ENCODE measurements at places on chromosomes 5 and 9.

DNA sequence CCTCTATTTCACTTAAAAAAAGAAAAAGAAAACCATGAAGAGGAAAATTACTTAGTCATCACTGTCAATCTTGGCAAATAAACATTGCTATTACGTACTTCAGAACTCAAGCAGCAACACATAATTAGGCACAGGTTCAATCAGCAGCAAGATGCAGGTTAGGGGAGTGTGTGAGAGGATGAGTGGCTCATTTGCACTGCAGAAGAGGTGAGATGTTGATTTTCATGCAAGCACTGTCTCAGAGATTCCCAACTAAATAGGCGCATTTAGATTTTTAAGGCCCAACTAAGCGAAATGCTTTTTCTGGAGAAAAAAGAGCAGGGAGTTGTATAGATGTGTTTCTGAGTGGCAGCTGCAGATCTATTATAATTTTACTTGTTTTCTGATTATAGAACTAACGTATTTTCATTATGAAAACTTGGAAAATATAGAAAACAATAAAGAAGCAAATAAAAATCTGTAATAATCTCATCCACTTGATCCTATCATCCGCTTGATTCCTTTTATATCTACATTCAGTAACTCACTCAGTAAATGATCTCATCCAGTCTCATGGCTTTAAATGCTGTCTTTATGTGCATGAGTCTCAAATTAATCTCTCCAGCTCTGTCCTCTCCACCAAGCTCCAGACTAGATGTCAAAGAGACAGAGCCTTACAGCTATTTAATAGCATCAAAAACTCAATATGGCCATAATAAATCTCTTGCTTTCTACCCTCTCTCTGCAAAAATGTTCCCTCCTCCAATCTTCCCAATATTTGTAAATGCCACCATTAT is 162.5 kb downstream of the ZNF462 start:
- no peak for DNase-seq

DNA sequence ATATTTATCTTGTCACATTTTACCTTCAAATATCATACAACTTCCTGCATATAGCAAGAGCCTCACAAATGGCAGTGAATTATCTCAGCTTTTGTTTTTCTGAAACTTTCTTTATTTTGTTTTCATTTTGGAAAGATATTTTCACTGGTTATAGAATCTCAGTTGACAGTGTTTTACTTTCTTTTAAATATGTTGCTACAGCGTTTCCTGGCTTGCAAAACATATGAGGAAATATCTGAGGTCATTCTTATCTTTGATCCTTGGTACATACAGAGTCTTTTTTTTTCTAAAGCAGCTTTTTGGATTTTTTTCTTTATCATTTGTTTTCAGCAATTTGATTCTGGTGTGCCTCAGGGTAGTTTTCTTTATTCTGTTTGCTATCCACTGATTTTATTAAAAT is 77.6 kb upstream of the CEP78 start:
- DNase-seq: no peak

DNA sequence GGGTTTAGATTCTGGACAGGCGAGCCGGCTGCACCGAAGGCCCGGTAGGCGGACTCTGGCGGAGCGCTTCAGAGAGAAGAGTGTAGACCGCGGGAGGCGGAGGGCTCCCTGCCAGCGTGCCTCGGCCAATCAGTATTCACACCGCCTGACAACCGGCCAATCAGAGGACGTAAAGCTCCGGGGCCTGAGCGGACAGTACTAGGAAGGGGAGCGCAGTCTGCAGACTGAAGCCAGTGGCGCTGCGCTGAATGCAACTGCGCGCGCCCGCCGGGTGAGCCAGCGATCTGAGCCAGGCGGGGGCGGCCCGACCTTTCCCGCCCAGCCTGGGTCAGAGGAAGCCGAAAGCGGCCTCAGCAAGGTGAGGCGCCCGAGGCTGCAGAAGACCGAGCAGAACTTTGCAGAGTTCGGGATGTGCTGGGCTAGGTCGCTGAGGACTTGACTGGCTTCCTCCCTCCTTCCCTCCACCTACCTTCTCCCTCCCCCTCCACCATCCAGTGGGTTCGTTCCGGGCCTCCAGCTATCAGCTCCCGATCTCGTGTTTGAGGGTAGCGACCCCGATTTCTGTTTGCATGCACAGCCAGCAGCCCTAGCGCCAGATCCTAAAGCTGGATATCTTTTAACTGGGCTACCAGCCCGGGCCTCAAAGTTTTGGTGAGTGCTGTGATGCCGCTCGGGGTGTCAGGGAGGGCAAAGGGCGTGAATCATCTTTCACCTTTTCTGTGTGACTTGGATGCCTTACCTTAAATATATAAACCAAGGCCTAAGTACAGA is at the start of gene DMRT2:
Gene DMRT2, plus strand, starts transcription at position 233 of the 771 bp plus-strand sequence. CDS start 1,257 bp downstream, outside the sequence.
- DNase-seq: peak; percentile 69

DNA sequence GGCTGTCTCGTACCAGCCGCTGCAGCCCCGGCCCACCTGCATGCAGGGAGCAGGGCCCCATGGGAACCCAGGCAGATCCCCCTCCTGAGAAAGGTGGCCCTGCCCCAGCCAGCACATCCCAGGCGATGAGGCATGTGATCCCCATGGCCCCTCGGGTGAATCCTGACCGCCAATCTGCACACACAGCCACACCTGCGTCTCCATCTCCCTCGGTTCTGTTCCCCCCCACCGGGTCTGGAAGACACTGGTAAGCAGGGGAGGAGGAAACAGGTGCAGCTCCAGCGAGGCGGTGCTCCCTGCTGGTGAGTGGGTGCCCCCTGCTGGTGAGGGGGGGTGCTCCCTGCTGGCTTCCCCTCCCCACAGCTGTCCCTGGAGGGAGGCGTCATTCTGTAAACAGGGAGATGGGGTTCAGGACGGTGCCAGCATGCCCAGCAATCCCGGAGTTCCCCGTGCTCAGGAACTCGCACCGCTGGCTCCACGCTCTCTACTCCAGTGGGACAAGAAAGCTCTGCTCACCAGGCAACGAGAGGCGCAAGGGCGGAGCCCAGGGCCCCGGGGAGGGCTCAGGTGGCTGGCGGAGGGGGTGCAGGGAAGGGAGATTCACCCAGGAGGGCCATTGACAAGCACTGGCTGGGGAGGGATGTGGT is 28.4 kb upstream of the SLC12A7 start:
- DNase-seq: peak; percentile 81

DNA sequence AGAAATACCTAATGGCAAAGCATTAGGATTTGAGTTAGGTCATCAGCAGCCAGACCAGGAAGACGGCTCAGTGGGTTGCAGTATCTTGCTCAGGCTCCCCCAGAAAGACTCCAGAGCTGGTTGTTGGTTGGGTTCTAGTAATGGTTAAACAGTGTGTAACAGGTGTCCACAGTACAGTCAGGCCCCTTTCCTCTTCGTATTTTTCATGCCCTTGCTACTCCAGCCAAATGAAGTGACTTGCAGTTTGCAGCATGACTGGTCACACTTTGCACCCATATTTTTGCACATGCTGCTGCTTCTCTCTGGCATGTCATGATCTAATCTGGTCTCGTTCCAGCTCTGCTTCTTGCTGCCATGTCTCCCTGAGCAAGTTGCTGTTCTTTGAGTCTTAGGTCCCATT is 60.6 kb upstream of the TRPC7 start:
- no peak for DNase-seq

DNA sequence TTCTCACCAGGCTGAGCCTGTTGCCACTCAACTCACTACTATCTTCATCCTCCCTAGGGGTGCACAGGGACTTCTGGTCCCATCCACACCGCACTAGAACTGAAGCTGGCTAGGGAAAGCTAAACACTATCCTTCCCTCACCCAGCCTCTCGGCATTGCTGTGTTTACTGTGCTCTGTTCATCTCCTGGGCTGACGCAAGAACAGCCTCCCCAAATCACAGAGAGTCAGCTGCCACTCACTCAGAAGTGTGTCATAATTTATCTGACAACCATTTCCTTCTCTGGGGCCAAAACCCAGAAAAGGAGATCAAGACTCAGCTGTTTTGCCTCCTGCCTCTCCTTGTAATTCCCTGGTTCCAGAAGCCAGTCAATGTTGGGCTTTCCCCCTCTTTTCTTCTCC is 92.8 kb downstream of the ARHGEF28 start:
- no peak for DNase-seq

GRCh38 chr9:95018099-95018936 is 291.8 kb downstream of the AOPEP start:
- no peak for DNase-seq

DNA sequence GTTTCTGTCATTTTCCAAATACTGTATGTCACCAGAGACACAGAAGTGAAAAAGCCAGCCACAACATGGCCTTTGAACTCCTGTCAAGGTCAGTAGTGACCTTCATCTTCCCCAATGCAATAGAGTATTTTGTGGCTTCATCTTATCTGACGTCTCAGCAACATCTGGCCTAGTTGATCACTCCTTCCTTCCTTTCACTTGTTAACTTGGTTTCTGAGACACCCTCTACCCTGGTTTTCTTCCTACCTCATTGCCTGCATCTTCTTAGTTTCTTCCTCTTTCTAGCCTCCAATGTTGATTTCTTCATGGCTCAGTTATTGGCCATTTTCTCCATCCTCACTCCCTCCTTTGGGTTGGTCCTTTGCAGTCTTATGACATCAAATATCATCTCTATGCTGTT is 36.3 kb downstream of the GLIS3 start:
- no peak for DNase-seq

GRCh38 chr5:88368201-88368600 is 99.6 kb upstream of the TMEM161B start:
- no peak for DNase-seq

GRCh38 chr9:15286161-15286821 is 20.7 kb downstream of the TTC39B start:
- DNase-seq: no peak

DNA sequence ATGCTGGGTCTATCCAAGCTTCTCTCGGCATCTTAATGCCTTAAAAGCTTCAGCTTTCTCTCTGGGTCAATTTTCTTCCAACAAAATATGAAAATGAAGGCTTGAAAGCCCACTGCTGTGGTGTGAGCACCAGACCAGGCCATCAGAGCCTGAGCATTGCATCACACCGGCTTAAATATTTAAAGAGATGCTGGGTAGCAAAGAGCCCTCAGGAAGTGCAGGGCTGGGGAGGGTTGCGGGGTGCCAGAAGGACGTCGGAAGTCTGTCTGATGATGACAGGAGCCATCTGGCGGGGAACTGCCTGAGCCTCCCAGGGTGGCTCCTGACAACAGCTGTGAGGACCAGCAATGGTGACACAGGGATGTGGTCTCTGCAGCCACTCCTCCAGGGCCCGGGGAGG is 185.5 kb downstream of the OLFM1 start:
- DNase-seq: no peak

GRCh38 chr5:163509291-163509951 is 4.0 kb downstream of the MAT2B start:
- DNase-seq: no peak

- DNase-seq: no peak
Observed at GRCh38 chr5:127988146-127988760, 95.3 kb upstream of the SLC12A2 start.

GRCh38 chr9:34957492-34958410 is at the start of gene PHF24:
PHF24 (plus strand) TSS chr9:34958285; CDS start chr9:34971299, 13,014 bp downstream.
- no peak for DNase-seq

DNA sequence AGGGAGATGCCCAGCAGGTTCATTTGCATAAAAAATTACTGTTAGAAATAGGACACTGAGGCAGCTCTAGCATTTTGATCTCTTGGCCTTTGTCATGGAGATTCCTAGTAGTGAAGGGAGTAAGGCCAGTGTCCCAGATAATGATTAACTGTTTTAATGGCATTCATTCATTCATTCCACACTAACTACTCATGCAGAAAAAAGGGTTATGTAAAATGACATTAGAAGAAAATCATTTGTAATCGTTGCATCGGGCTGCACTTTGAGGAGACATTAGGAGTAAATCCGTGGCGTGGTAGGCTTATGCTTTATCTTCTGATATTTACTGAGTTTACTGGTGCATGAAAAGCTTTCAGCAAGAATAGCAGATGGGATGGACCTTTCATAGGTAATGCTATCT is 82.6 kb upstream of the GRHPR start:
- no peak for DNase-seq

DNA sequence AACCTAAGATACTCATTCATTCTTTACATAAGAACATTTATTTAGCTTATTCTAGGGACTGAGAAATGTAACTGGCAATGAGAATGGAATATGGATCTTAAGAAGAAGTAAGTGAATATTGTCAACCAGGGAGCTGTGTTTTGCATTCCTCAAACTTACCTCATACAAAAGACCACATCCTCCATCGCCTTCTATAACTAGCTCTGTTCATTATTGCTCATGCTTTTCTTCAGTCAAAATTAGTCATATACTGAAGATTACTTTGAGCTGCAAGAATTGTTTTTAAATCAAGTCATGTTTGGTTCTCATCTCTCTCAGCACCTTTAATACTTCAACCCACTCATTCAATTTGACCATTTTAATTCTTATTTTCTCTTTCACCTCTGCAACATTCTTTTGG is 140.3 kb upstream of the RASA1 start:
- DNase-seq: no peak

- no peak for DNase-seq
Observed at GRCh38 chr9:70131296-70131695, 87.6 kb downstream of the MAMDC2 start.

DNA sequence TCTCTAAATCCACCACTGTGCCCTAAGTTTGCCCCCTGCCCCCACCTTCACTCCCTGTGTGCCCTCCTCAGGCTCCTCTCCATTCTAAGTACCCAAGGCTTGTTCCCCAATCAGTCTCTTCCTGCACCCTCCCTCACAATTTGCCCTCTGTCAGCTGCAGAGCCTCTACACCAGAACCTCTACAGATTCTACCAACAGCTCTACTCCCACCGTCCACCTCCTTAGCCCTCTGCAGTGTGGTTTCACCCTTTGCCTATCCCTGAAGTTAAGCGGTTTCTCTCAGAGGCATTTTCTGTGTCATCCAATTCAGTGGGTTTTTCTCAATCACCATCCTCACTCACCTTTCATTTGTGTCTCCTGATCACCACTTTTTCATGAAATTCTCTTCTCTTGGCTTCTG is 13.2 kb upstream of the ERAP2 start:
- no peak for DNase-seq

DNA sequence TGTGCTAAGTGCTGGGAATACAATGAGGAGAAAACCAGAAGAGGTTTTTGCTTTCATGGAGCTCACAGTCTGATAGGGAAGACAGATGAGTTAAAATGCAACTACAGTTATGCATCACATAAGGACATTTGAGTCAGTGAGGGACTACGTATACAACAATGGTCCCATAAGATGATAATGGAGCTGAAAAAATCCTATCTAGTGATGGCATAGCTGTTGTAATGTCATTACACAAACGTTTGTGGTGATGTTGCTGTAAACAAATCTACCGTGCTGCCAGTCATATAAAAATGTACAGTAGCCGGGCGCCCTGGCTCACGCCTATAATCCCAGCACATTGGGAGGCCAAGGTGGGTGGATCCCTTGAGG is 110.1 kb upstream of the RAD23B start:
- DNase-seq: no peak

GRCh38 chr5:104598285-104598684 is 1035.7 kb upstream of the NUDT12 start:
- DNase-seq: no peak

- DNase-seq: no peak
Observed at GRCh38 chr5:158816011-158816696, 283.6 kb downstream of the EBF1 start.

- no peak for DNase-seq
Observed at GRCh38 chr5:156200938-156201787, 125.8 kb upstream of the SGCD start.

- DNase-seq: peak; percentile 89
Observed at GRCh38 chr5:159412284-159413046, 82.2 kb upstream of the IL12B start.

All from activated CD4-positive, alpha-beta memory T cell treated with anti-CD3 and anti-CD28 coated beads, Interleukin-2, amount 10 ng/mL, durations not matched to agents 7 days and 5 days (primary cell).